ENCODE measurements at places on chromosomes 7 and 10. TPM values are rescaled to one million over a fixed set of nuclear protein-coding genes. Genes with fewer than 3 reads are reported as not detected.

GIMAP4 gene
- not detected for total RNA-seq

DNA sequence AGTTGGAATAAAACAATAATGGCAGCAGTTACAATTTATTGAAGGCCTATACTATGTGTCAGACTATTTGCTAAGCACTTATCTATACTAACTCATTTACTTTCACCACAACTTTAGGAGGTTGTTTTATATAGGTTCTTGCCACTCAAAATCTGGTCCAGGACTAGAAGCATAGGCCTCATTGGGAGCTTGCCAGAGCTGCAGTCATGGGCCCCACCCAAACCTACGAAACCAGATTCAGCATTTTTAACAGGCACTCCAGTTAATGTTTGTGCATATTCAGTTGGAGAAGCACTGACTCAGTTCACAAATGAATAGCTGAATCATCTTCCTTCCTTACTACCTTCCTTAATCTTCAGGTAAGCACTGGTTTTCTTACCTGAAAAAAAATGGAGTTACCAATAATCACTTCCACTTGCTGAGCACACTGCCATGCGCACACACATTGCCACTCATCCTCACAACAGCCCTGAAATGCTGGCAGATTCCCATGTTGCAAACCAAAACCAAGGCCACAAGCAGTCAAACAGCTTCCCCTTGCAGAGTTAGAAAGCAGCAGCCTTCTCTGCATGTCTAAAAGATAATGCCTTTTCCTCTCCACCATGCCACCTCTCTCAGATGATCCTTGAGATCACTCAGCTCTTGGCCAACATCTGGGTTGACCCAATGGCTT is 122.4 kb downstream of the SLC16A9 start:
- H3K27me3 ChIP-seq: no peaks in the 10 kb centered on the region
- H3K36me3 ChIP-seq: no peaks in the 10 kb centered on the region
- no peak overlapping the region for H3K4me3 ChIP-seq
- H3K4me1 ChIP-seq: no peaks in the 10 kb centered on the region
- H3K27ac ChIP-seq: no peak overlapping the region
- DNase-seq: no peak

STK31 gene
- total RNA-seq: 0.32 TPM

- H3K36me3 ChIP-seq: peaks cover 53% of the 10 kb centered on the region
- no peak overlapping the region for H3K4me3 ChIP-seq
- no peak overlapping the region for H3K27ac ChIP-seq
- no peaks in the 10 kb centered on the region for H3K27me3 ChIP-seq
Observed at GRCh38 chr10:5761220-5761619, 52.0 kb downstream of the GDI2 start.

DNA sequence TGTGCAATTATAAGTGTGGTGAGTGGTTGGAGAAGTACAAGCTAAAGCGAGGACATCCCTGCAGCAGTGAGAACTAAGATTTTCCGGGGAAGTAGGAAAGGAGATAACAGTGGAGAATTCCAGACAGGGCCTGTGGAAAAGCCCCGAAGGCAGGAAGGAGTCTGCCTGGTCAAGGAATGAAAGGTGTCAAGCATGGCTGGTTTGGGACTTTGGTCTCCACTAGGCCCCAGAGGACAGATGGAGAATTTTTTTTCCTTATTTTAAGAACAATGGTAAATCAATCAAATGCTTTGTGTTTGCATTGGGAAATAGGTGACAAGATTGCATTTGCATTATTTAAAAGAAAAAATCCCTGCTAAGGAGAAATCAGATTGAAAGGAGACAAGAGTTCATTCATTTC is 3.2 kb upstream of the CEP55 start:
- H3K4me1 ChIP-seq: no peaks in the 10 kb centered on the region
- no peak for DNase-seq
- H3K36me3 ChIP-seq: no peaks in the 10 kb centered on the region
- H3K27ac ChIP-seq: no peak overlapping the region
- H3K27me3 ChIP-seq: no peaks in the 10 kb centered on the region

MOGAT3 gene
- 0.82 TPM for total RNA-seq

Measured in H1 (cell line).